ENCODE measurements at places on chromosomes 4 and X. TPM values are rescaled to one million over a fixed set of nuclear protein-coding genes. Genes with fewer than 3 reads are reported as not detected.

- no peak for DNase-seq
These were observed 104.6 kb downstream of the PPP1R2C start for GRCh38 chrX:42673301-42673810.

- DNase-seq: no peak
These were observed 69.3 kb upstream of the CCDC160 start for GRCh38 chrX:134167591-134168203.

DNA sequence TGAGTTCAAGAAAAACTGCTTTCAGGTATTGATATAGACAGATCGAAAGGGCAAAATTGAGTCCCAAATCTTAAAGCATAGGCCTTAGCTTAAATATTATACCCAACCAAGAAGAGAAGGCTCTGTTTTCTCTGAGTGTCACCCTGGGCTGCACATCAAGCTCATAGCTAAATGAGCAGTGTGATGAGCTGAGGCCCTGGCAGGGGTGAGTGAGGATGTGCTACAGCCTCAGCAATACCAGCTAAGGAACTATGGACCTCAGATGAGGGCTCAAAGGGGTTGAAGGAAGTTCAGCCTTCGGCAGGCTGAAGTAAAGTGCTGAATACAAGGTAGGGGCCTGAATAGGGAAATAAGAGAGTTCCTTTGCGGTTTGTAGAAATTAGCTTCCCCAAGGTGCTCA, 79.3 kb downstream of the FAM114A1 start:
- DNase-seq: no peak

GRCh38 chr4:185039508-185040273, 21.4 kb downstream of the HELT start:
- peak; percentile 20 for DNase-seq

DNA sequence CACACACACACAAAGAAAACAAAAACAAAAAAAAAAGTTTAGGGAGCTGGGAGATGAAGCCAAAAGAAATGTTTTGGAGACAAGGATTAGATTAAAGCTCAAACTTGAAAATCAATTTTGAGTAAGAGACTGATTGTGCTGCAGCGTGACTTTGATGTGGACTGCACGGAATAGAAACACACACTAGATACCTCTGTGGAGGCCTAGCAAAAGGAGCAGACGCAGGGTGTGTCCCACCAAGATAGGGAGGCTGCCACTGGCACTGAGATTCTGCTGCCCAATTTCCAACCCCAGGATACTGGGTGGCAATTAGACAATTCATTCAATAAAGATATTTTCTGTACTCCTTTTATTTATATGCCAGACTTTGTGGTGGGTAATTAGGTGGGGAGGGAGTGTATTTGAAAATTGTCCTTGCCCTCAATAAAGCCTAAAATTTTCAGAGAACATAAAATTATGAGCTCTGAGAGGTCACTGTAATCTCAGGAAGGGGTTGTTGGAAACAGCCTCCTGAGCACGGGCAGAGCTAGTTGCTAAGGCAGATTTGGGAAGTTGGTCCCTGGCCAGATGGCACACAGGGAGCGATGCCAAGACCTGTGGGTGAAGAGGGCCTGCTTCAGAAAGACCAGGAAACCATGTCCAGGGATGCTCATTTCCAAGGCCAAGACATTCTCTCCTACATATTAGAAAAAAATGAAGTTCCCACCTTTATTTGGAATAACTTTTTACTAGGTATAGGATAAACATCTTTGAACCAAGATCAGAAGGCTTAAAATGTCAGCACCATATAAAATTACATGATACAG, 1.9 kb upstream of the PPP3CA start:
- peak; percentile 49 for DNase-seq

DNA sequence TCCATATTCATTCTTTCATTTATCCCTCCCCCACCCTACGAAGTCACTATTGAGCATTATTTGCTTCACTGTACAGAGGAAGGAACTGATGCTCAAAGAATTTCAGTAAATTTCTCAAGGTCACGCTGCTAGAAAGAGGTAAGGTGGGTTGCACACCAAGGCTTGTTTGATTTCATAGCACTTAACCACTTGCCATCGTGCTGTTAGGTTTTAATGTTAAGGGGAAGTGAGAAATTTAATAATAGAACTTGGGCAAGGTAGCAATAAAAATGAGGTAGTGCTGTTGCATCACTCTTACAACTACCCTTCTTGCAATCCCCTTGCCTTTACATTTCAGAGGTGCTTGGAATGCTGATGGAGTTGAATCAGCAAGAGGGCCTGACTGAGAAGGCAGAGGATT, 343.1 kb downstream of the MID1IP1 start:
- no peak for DNase-seq

DNA sequence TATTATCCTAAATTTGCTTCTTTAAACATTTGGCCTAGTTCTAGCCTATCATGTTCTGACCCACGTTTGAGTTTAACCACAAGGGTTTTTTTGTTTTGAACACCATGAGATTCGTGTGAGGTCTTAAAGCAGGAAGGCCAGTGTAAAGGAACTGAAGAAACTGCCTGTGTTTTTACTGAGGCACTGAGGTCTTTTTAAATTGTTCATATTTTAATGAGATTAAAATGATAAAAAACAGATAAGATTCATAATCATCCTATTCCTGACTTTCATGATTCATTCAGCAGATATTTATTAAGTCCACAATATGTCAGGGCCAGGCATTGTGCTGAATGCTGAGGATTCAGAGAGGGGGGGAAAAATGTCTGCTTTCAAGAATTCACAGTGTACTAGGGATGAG, 3.2 kb downstream of the RPS6KA3 start:
- DNase-seq: no peak

DNA sequence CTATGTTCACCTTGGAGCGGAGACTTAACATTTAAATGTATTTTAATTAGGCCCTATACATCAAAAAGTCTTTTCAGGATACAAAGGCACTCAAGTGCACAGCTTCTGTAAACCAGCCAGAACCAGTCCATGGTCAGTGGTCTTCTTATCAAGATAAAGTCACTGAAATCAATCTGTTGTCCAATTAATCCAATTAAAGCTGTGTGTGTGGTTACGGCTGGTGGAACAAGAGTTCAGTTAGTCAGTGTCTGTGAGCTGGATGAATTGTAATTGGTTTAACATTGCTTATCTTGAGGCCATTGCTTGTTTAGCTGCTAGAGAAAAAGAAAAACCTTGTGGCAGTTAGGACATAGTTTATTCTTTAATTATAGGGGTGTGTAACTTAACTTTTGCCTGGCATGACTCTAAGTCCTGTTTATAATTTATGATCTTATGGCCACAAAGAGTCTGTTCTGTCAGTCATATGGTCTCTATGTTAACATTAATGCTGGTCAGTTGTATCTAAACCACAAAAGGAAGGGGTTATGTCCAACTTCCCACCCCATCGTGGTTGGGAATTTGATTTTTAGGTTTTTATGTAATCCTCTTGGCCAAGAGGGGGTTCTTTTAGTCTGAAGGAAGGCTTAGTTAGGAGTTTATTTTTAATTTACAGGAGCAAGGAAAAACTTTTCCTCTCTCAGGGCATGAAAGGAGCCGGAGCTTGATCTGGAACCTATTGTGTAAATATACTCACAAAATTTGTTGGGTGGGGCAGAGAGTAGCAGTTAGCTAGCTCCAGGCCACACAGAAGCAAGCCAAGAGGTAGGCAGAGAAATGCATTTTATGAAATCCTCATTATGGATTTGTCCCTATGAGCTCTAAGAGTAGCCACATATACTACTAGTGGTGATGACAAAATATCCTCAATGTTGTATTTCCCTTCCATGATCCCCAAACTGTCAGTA, 665.7 kb upstream of the ACTRT1 start:
- no peak for DNase-seq

DNA sequence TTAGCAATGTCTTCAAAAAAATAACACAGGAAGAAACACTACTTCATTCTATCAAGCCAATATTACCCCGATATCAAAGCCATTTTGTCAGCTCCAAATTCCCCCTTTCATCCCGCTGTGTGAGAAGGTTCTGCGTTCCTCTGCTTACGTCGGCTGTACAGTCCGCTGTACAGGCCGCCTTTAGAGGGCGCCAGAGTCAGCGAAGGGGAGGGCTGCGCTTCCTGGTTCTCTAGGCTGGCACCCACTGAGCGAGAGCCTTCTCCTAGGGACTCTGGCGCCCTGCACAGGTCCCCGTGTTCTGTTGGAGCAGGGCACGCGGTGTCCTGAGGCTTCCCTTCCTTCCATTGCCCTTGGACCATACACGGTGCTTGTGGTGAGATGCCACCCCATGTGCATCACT, 25.3 kb upstream of the CT45A1 start:
- DNase-seq: no peak

- DNase-seq: no peak
These were observed 137.1 kb downstream of the DDX53 start for GRCh38 chrX:23136816-23137215.

DNA sequence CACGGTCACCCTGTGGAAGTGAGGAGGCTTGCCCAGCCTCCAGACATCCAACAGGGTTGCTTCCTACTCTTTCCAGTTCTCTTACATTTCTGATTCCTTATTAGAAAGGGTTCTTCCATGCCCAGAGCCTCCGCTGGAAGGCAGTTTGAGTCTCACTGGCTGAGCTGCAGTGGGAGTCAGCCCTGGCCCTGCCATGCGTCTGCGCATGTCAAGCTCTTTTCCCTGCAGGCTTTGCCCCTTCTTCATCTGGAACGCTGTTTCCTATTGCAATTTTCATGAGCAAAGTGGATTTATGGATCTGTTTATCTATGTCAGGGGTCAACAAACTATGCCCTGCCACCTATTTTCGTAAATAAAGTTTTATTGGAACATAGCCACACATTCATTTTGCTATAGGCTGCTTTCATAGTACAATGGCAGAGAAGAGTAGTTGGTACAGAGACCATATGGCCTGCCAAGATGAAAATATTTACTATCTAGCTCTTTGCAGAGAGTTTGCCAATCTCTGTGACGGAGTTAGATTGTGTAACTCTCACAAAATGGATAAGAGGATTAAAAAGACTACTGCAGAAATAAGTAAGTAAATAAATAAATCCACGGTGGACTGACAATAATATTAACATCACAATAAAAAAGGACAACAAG, 3.9 kb upstream of the CHRNA9 start:
- DNase-seq: no peak

DNA sequence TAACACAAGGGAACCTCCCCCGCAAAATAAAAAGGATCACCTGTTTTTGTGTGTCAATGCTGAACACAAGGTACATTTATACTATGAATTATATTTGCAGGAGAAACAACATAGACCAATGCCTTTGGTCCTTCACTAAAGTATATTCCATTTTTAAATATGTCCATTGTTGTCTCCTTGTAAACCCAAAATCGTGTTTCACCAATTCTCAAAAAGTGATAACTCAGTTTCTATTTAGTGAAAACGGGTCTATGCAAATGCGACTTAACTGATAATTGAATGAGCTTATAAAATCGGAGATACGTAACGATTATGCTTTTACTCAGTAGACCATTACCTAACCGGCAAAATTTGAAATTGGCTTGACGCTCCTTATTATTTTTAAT, 2.1 kb downstream of the BRWD3 start:
- no peak for DNase-seq

DNA sequence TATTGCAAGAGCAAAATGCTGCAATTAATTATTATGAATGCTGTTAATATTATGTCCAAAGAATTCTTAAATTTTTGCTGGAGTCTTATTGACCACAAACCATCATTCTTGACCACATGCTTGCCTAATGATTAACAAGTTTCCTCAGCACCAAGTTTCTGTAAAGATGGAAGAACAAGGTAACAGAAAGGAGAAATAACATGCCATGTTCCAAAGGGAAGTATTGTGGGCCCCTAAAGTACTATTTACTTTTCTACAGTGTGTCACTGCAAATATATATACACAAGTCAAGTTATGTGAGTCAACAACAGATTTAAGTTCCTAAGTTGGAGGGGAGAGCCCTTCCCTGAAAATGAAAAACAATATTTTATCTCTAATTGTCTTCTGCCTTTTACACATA, 20.6 kb downstream of the FAM47E start:
- no peak for DNase-seq

DNA sequence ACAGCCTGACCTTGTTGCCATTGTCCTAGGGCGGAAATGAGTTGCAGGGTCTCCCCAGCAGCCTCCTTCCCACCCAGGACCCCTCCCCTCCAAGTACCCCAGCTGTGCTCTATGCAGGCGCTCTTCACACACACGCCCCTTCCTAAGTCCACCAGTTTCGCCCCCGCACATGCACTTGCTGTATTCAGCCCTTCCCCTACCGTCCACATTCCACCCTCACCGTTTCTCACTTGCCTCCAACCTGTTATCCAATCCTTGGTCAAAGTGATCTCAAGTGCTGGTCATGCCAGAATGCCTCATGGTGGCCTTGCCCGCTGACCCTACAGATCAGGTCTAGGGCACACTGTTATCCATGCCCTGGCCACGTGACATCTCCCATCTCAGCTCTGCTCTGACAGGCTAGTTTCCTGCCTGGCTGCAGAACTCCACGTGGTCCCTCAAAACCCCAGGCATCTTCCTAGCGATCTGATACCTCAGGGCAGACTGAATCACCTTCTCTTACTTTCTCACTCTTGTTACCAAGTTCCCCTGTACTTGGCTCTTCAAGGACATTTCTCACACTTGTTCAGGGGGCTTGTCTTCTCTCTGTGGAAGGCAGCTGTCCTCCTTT, 39.7 kb downstream of the NSG1 start:
- peak; percentile 53 for DNase-seq

DNA sequence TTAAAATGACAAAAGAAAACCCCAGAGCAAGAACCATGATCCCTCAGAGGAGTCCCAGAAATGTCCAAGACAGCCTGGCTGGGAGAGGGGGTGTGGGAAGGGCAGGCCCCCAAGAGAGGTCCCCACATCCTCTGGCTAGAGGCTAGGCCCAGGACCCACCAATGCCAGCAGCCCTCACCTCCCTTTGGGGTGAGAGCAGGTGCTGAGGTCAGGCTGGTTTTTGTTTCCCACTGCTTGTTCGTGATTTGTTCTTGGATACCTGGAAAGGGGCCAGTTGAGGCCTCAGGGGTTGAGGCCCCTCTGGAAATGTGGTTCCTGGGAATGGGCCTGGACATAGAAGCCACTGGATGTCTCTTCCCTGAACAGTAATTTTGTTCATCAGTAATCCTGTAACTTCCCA, 2.3 kb upstream of the GRSF1 start:
- no peak for DNase-seq

- peak; percentile 97 for DNase-seq
These were observed 46.4 kb downstream of the PRPS1 start for GRCh38 chrX:107674480-107675364.

- no peak for DNase-seq
These were observed 435.8 kb downstream of the MAGEB5 start for GRCh38 chrX:26651755-26652154.

TCEAL8 gene
- total RNA-seq: 38.4 TPM

SSX3 gene
- total RNA-seq: not detected

PRSS12 gene
- 9.5 TPM for total RNA-seq

CNGA1 gene
- total RNA-seq: 6.3 TPM

NDNF gene
- 2.9 TPM for total RNA-seq

CXCL3 gene
- total RNA-seq: 0.34 TPM

Measured in lower leg skin (tissue), 4 donors.